Neural progenitor cell (in vitro differentiated cells): ENCODE measurements at places on chromosomes 1 and 21. TPM values are rescaled to one million over a fixed set of nuclear protein-coding genes. Genes with fewer than 3 reads are reported as not detected.

DNA sequence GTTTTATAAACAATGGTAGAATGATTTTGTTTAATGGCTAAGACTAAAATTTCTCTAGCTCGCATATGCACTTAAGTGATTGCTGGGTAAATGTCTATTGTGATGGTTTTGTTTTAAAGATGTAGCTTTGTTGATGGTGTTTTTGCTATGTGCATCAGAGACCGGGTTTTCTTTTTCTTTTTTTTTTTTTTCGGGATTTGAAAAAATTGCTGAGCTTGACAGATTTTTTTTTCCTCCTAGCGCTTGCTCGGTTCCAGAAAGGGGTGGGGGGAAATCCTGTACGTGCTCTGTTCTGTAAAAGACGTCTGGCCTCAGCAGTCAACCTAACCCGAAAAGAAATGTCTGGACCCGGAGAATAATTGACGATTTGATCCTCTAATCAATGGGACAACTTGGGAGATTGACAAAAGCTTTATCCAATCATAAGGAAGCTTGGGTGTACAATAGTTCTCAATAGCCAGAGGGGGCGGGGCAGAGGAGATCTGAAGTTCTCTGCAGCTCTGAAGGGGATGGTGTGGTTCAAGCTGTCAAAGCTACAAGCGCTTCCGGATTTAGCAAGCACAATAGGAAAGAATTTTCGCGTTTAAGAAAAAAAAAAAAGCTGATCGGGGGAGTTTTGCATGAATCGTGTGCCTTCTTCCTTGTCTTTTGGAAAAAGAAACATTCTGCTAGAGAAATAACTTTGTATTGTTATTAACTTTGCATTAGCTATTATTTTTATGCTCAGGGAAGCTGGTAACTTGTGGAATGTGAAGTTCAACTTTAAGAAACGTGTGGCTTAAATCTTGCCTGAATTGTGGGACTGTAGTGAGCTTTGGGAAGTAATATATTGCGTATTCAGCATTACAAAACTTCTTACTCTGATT lies 4.5 kb upstream of the NFIA start:
- DNase-seq: peak; percentile 98

DNA sequence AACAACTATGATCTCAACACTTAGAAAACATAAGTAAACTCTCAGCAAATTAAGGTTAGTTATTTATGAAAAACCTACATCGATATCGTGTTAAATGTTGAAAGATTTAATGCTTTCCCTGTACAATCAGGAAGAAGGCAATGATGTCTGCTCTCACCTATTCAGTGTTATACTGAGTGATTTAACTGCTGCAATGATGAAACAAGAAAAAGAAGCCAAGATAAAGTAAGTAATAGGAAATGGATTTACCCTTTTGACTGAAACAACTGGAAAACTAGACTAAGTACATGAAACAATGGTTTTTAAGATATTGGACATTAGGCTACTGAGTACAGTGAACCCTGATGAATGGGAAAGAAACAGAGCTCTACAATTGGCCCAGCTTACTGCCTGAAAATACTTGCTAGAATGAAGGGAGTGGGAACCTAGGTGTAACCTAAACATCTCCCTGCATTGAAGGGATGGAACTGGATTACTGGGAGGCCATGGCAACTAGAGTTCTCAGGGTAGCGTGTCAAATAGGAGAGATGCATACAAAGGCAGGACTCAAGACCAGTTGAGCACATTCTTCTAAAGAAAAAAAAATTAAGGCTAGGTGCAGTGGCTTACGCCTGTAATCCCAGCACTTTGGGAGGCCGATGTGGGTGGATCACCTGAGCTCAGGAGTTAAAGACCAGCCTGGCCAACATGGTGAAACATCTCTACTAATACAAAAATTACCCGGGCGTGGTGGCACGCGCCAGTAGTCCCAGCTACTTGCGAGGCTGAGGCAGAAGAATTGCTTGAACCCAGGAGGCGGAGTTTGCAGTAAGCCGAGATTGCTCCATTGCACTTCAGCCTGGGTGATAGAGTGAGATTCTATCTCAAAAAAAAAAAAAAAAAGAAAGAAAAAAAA lies 37.3 kb downstream of the SNRPE start:
- DNase-seq: no peak

DNA sequence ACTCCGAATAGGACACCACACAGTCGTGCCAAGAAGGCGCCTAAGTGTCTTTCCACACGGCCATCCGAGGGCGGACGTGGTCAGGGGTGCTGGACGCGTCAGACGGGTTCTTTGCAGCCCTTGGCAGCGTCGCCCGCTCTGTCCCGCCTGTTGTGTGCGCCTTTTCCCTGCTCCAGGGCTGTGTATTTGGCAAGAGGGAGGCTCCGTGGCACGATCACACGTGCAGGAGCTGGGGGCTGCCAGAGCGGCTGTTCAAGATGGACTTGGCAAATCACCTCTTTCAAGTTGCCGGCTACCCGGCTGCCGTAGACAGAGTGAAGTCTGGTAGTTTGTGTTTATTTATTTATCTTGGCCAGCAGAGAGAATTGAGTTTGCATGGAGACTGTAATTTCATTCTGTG lies 31.9 kb downstream of the PRKCZ start:
- no peak for DNase-seq

GRCh38 chr21:35478161-35479064 lies 429.3 kb upstream of the RUNX1 start:
- DNase-seq: no peak

GRCh38 chr21:25934771-25935224 lies 200.0 kb downstream of the GABPA start:
- DNase-seq: no peak

DNA sequence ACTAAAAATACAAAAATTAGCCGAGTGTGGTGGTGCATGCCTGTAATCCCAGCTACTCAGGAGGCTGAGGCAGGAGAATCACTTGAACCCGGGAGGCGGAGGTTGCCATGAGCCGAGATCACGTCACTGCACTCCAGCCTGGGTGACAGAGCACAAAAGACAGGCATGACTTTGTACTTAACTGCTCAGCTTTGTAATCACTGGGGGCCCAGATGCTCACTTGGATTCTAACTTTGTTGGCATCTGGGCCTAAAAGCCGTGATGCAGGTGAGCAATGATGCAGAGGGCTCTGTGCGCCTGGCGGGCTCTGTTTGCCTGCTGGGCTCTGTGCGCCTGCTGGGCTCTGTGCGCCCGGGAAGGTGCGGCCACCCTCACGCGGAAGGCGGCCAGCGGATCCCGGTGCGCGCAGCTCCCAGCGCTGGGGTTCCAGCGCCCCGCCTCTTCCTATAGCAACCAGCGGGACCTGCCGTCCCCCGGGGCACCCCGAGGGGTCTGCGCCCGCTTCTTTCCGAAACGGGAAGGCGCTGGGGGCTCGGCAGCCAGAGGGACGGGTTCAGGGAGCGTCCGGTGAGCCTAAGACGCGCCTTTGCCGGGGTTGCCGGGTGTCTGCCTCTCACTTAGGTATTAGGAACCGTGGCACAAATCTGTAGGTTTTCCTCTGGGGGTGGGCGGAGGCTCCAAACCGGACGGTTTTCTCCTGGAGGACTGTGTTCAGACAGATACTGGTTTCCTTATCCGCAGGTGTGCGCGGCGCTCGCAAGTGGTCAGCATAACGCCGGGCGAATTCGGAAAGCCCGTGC lies 31.7 kb downstream of the PRMT2 start:
- peak; percentile 58 for DNase-seq

DNA sequence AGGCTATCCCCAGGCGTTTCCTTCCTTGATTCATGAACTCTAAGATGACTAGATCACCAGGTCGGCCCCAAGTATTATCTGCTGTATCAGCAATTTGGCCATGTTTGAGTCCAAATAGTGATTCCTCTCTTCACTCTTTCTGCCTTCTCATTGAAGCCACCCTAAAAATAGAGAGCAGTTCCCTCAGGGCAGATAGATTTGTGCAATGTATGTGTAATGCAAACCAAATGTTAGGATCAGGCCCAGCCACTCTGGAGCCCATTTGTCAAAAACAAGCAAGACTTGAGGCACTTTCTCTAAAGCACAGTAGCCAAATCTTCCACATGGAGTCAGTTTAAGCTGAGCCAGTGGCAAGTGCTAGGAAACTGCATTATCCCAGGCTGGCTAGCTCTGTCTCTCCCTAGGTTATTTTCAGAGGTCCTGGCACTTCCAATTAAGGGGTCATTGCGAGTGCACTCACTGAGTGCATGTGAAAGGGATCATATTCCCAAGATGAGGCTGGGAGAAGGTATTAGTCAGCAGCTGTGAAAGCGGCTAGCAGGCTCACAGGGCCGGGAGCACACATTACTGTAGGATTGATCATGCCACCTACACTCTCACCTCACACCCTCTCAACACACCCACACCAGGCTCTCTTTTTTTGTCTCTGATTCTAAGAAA lies 97.9 kb upstream of the RAB3GAP2 start:
- DNase-seq: peak; percentile 30

DNA sequence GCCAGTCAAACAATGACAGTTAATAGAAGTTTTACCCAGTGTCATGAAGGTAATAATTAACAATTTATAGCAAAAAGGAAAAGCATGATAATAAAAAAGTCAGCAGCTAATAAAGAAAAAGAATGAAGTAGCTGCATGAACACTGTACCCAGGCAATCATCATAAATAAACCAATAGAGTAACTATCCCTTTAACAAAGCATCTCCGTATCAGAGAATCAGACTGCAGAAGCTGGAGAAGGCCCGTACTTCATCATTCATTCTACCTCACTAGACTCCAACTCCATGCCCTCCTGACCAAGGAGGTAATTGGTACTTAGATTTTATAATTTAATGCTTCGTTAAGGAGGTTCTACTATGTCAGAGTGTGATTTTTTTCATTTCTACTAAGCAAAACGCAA lies 140.5 kb downstream of the NEGR1 start:
- DNase-seq: no peak

- DNase-seq: no peak
Measured at GRCh38 chr1:24392982-24393650, 20.5 kb downstream of the STPG1 start.

- no peak for DNase-seq
Measured at GRCh38 chr1:71502006-71502405, 421.2 kb upstream of the ZRANB2 start.

GRCh38 chr1:67792103-67792502 lies 41.2 kb downstream of the GNG12 start:
- no peak for DNase-seq

DNA sequence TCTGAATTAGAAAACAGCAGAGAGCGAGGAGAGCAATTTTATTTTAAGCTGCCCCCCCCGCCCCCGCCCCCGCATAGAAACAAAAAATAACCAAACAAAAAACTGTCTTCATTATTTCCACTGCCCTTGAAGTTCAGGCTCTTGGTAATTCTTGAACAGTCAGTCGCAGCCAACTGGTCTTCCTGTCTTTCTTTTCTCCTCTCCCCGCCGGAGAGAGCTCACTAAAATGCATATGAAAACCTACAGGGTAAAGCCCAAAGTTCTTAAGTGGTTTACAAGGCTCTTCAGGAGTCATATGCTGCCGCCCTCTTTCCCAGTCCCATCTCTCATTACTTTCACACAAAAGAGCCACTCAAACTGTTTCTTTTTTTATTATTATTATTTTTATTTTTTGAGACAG lies 1.1 kb upstream of the ANKRD35 start:
- no peak for DNase-seq

CLCA1 gene
- not detected in 2 replicates for total RNA-seq

NBL1 gene
- total RNA-seq: 2.4 and 7.7 TPM in 2 replicates

FAM72C gene
- total RNA-seq: 8.1 and 14.8 TPM in 2 replicates

CELA2A gene
- not detected in 2 replicates for total RNA-seq

KIAA1614 gene
- total RNA-seq: 0.56 and 3.8 TPM in 2 replicates

TMOD4 gene
- total RNA-seq: not detected in 2 replicates

NHLH1 gene
- total RNA-seq: 0.07 and 0.22 TPM in 2 replicates
